ENCODE measurements at places on chromosomes 16 and 17.

DNA sequence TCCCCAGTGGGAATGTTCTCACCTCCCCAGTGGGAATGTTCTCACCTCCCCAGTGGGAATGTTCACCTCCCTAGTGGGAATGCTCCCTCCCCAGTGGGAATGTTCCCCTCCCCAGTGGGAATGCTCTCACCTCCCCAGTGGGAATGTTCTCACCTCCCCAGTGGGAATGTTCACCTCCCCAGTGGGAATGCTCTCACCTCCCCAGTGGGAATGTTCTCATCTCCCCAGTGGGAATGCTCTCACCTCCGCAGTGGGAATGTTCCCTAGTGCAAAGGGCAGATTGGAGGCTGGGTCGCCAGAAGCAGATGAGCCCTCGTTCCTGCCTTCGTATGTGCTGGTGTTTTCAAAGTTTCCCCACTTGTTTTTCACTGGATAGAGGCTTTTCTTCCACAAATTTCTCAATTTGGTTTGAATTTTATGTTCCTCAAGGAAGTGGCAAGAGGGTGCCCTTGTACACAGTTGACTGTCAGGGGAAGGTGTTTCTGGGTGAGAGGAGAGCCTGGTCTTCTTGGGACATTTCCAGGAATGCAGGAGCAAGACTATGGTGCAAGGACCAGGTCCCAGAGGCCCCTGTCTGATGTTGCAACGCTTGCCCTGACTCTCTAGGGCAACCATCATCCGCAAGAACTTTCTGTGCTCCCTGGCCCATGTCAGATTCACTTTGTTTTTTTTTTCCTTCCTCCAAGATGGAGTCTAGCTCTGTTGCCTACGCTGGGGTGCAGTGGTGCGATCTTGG is 34.0 kb downstream of the TRARG1 start:
- DNase-seq, result no peak

- peak; percentile 71 for DNase-seq
These were observed 22.3 kb downstream of the SAP30BP start for GRCh38 chr17:75689441-75689873.

DNA sequence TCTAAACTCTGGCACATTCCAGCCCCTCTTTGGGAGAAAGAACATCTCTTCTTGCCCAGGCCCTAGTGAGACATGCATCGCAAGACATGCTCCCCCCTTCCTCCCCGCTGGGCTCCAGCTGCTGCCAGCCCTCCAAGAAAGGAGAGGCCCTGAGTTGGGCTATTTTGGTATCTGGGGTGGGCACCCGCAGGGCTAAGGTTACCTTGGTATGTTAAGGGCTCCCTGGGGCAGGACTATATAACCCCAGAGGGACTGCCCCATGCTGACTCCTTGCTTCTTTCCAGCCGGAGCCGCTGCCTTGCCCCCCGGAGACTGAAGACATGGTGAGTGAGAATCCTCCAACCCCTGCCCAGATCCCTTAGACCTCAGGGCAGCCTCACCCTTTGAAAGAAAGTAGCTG is at the start of gene MYL11:
Gene MYL11 (plus strand): TSS at position 265 of the 400 bp plus-strand sequence. CDS start 56 bp downstream, at position 321.
- no peak for DNase-seq

- no peak for DNase-seq
These were observed 126.3 kb downstream of the BANP start for GRCh38 chr16:88077328-88078108.

- no peak for DNase-seq
These were observed 10.0 kb upstream of the BHLHA9 start for GRCh38 chr17:1260086-1260769.

DNA sequence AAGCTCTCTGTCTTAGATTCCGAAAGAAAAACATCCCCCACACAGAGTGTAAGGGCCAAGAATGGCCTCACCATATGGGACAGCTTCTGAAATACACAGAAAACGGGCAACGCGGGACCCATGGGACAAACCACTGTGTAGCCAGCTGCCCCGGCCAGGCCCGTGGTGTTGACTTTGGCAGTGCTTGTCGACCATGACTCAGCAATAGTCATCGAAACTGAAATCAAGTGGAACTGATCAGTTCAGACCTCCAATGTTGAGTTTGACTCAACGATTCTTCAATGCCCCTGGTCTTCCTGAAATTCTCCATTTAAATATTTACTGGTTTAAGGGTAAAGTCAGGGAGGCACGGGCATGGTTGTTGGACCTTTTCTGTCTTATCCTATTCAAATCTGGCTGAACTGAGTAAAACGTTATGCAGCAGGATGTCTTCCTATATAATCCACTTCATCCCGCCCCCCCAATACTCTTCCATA is 27.5 kb downstream of the ZFHX3 start:
- DNase-seq, result no peak

Data from CD4-positive, alpha-beta T cell treated with Interleukin-17A for 4 hours (primary cell).